ENCODE measurements at places on chromosomes 1 and 21.

GRCh38 chr21:39463308-39463707, 11.5 kb downstream of the SH3BGR start:
- DNase-seq, result no peak

DNA sequence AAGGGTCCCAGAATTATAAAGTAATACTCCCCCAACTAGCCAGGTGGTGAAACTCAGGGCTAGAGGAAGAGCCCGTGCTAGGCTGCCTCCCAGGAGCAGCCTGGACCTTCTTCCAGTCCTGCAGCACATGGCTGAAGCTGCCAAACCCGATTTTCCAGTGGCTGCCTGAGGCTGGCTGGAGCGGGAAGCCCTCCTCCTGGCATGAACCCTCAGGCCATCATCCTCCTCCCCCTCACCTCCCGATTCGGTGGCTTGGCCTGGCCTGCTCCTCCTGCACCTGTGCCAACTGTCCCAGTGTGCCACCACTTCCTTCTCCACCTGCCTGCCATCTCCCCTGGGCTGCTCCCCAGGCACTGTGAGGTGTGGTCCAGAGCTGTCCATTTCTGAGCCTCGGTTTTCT, 3.0 kb upstream of the TSPAN1 start:
- DNase-seq, result peak; percentile 29

- DNase-seq, result no peak
These were observed 36.7 kb downstream of the FAM163A start for GRCh38 chr1:179779645-179780272.

DNA sequence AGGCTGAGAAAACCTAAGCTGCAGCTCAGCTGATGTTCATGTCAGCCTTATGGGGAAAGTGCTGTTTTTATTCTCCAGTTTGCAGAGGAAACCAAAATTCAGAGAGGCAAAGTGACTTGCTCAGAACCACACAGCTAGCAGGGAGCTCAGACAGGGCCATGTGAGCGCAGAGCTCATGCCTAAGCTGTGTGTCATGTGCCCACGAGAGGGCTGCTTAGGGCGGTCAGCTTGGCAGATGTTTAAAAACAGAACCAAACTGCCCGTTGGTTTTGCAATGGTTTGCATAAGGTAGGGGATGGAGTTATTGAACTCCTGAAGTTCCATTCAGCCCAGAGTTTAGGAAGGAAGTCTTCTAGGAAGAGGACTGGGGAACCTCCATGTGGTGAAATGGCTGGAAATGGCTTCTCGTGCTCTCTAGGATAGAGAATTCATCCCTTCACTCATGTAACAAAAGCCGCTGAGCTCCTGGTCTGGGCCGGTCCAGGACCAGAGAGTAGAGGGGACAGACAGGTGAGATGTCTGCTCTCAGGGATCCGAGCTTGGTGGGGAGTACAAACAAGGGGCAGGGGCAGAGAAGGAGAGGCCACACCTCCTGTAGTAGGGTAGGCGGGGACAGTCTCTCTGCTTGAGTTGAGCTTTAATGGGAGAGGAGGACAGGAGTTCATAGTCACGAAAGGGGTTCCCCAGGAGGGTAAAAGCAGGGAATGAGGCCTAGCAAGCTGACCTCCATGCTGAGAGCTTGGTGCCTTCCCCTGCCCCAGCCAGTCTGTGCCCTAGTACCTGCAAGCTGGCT, 46.9 kb downstream of the ARHGEF10L start:
- no peak for DNase-seq

DNA sequence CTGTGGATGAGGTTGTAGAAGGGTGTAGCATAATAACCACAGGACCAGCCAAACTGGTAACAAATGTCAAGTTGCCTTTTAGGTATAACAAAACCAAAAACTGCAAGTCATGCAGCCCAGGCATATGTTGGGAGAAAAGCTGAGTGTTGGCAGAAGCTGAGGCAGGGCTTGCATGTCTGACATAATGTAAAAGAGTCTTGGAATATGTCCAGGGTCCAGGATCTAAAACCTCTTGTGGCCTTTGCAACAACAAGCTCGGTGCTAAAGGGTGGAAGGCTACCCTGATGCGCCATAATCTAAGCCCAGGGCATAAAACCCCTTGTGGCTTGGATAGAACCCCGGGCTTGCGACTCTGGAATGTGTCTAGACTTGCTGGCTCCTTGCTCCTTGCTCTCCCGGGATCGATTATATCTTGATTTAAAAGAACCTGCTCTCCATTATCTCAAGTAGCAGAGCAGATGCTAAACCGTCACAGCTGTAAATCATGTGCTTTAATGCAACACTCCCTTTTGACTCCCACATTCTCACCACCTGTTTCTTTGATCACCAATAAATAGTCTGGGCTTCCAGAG, 26.5 kb upstream of the SLC35A3 start:
- DNase-seq, result no peak

GRCh38 chr1:211621447-211622198, 42.7 kb upstream of the SLC30A1 start:
- DNase-seq, result no peak

- no peak for DNase-seq
These were observed 19.4 kb downstream of the HSD11B1 start for GRCh38 chr1:209723756-209724693.

DNA sequence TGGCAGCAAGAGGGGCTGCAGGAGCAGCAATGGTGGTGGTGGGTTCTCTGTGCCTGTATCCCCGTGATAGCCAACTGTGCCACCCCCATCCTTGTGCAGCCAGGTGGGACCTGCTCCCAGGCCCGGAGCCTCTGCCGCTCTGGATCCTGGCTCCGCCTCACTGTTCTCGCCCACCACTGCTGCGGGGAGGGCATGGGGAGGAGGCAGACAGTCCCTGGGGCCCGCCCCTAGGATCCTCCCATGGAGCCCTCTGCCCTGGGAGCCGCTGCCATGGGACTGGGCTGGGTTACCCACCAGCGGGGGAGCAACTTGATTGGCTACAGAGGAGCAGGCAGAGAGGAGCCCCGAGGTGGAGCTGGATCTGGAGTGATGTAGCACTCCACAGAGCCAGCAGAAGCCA, 31.6 kb downstream of the CD1D start:
- no peak for DNase-seq

DNA sequence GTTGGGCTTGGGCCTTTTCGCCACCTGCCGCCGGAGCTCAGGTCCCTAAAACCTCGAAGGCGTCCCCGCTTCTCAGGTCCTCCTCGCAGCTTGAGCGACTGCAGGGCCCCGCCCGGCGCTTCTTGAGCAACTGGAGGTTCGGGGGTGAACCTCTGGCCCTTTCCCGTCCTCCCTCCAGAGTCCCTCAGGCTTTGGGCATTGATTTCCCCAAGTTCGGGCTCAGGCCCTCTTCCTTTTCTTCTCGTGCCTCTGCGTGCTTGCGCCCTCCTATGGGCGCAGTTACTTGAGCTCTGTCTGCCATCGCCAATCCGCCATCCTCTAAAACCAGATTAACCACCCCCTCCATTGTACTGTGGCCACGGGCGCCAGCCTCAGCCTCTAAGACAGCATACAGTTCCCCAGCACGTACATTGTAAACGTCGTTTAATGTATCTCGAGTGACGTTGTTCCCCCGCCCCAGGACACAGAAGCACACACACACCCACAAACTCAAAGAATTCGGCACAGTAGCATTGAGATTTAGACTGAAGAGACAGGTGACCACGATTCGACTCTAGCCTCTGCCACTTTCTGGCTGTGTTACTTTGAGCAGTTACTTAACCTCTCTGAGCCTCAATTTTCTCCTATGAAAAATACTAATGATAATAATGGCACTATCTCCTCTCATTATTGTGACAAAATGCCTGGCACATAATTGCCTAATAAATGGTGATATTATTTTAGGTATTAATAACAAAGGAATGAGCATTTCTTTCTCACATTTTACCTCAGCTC, 22.6 kb downstream of the BTG2 start:
- no peak for DNase-seq

DNA sequence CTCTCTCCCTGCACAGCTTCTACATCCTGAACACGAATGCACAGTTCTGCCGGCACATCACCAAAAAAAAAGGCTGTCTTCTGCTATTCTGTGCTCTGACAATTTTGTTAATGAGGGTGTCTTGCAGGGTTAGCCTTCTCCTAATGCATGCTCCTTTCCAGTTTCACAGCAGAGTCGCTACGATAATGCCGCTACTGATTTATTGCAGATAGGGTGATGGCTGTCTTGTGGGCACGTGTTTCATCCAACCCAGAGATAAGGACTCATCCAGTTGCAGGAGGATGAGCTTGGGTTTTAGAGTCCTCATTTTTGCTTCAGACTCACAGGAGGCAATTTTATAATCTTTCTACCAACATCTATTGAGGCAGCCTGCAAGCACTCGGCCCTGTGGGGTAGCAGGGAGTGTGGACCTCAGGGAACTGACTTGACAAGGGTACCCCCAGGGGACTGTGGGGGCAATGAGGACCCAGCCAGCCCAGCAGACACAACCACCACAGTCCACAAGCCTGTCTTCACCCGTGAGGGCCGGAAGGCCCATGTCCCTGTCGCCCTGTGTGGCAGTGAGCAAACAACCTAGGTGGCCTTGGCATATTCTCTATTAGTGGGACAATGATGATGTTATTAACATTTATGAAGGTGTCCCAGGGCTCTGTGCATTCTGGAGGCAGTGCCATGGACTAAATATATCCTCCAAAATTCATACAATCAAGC, 15.4 kb upstream of the UTS2 start:
- no peak for DNase-seq

DNA sequence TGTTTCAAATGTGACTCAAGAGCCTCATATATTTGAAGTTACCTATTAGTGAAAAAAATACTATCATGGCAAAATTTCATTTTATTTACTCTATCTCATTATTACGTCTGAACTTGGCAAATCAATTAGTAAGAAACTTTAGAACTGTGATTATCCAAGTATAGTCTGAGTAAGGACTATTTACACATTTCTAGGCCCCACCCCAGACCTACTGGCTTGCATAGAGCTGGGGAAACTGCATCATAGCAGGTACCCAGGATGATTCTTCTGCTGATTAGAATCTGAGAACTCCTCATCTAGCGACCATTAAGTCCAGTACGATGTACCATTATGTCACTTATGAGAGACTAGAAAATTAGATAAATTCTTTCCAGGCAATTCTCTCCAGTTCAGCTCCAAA, 20.1 kb downstream of the MCOLN3 start:
- DNase-seq, result no peak

DNA sequence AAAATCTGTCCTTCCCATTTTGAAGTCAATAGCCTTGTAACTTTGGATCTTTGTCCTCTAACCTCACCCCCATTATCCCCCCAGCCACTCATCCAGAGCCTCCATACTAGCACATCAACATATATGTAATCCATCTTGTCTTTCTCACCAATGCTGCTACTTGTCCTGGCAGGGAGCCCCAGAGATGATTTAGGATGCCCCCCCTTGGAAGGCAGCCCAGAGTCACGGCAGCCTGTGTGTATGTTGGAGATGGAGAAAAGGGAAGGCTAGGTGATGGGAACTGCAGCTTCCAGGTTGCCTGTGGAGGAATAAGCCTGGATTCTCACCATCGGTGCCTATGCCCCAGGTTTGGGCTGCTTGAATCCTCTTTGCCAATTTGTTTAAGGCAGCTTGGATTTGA, 51.7 kb upstream of the SCMH1 start:
- DNase-seq, result no peak

GRCh38 chr1:172089768-172090510, 248.6 kb downstream of the DNM3 start:
- peak; percentile 19 for DNase-seq

DNA sequence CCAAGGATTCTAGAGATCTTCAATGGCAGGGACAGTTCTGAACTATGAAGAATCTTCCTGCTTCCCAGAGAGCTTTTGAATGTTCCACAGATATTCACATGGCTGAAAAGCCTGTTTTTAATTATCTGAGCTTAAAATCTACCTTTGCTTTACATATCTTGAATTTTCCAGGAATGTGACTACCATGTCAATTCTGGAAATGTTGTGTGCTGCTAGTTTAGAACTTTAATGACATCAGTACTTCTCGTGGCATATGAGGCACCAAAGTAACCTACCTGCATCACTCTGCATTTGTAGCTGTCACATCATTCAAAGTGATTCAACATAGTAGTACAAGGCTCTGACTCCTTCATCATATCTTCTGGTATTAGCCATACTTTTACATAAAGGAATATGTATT, 122.7 kb upstream of the NFIA start:
- DNase-seq, result no peak

- DNase-seq, result no peak
These were observed 539 bp downstream of the ANP32E start for GRCh38 chr1:150235294-150235851.

GRCh38 chr1:220335668-220336067, 63.4 kb upstream of the RAB3GAP2 start:
- DNase-seq, result no peak

GRCh38 chr1:34019741-34020552, 145.1 kb downstream of the CSMD2 start:
- DNase-seq, result no peak

DNA sequence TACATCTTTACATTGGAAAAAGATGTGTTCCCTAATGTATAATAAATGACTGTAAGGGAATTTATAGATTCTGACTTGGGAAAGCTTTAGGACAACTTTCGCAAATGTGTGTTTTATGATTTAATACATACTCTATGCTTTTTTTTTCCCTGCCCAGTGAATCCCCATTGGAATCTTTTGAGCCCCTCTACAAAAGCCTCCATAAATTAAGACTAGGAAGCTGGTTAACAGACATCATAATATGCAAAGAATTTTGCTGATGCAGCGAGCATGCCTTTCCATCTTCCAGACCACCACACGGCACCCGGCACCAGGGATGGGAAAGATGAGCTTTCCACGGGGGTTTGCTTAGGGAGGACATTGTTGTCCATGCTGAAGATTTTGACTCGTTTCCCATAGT, 156.1 kb upstream of the IVNS1ABP start:
- no peak for DNase-seq

- peak; percentile 33 for DNase-seq
These were observed 687 bp upstream of the SEMA6C start for GRCh38 chr1:151147132-151147503.

DNA sequence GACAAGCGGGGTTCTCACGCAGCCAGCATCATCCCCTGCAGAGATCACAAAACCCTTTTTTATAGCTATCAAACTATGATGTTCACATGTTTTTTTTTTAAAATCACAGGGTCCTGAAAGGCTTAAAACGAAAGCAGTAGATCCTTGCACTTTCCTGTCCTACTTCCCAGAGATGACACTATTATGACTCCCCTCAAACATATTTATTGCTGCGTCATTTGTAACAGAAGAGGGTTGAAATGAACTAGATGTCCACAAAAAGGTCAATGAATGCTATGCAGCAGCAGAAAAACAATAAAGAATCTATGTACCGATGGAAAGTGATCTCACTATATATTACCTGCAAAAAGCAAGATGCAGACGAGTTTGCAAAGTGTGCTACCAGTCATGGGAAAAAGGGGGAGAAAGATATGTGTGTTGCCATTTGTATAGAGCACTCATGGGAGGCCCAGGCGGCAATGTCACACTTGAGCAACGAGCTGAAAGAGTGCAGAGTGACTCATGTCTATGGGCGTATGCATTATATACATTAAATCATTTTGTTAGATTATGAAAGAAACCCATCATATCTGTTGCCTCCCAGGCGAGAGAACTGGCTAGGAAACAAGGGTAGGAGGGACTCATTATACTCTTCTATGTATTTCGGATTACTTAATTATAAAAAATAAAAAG, 68.9 kb upstream of the PARP1 start:
- no peak for DNase-seq

- no peak for DNase-seq
These were observed 413.8 kb upstream of the NFIA start for GRCh38 chr1:60668585-60668984.

GRCh38 chr1:65267271-65267670, 42.1 kb upstream of the DNAJC6 start:
- DNase-seq, result no peak

- no peak for DNase-seq
These were observed 30.9 kb downstream of the FAM163A start for GRCh38 chr1:179774000-179774399.

GRCh38 chr21:35048706-35049617, at the start of gene RUNX1:
TSS of gene RUNX1 (minus strand) at chr21:35049302.
- peak; percentile 31 for DNase-seq

- DNase-seq, result no peak
These were observed 22.5 kb downstream of the DMAP1 start for GRCh38 chr1:44235808-44236207.

Measured in NCI-H526 (cell line).